ENCODE measurements at places on chromosomes 2 and 18.
A peak's percentile ranks its signal among the peaks of the same experiment; 100 is the strongest.

DNA sequence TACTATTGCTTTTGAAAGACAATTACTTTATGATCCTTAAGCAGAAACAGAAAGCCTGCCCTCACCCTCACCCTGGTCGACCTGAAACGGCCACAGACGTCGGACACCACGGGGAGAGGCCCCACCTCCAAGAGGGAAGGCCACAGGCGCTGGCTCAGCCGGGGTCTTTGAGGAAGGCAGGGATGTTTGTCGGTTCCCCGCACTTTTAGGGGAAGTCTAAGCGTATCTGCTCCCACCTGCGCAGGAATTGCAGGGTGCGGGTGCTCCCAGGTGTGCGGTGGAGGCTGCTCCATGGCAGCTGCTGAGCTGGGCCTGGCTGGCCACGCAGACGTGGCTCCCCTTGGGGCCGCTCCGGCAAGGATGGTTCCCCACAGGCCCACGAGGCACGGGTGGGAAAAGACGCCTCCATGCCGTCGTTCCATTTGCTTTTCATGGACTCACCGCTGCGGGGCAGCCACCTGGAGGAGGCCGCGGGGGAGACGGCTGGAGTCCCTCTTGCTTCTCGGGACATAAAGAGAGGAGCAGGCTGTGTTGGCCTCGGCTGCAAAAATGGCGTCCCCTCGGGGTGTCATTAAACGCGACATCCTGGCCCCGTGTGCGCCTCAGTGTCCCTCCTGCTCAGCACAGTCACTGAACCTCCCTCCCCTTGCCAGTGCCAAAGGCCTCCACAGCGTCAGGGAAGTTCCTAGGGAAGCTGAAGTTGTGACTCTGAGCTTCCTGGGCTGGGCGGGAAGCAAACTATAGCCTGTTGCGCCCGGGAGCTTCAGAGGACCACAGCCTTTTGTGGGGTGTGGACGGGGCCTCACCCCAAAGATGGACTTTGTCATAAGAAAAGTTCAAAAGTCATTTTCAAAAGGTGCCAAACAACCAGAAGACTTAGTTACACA is 63.4 kb downstream of the NFATC1 start:
- no peak for DNase-seq

DNA sequence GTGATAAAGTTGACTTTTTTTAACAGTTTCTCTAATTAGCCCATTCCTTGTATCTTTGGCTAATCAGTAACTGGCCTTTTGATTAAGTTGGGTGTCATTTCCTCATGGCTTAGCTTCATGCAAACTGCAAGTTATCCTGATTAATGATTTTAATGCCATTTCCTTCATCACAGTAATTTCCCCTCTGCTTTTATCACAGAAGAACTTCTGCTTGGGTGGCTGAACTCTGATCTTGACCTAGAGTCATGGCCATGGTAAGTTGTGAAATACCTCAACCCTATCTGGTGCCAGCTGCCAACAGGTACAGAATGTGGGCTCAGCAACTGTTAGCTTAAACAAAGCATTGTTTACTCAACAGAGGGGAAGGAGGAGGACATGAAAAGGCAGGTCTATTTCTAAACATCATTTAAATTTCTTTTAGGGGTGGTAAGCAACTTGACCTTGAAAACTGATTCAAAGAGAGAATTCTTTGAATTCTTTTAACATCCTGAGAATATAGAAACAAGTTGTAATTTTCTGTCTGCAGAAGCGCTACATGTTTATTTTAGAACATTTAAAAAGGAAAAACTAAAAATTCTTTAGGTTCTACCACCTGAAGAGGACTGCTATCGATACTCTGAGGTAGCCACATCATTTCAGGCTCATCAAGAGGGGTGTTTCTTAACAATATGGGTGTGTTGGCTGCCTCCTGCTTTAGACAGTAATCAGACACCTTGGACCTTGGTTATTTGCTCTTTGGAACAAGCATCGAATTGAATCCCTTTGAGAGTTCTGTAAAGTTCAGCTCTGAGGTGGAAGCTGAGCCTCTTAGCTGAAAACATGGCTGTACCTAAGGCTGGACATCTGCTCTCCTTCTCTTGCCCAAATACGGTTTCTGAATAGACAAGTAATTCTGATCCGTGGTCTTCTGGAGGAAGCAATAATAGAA is 39.7 kb downstream of the ANXA4 start:
- DNase-seq: no peak

GRCh38 chr18:75407468-75408437 is 19.8 kb downstream of the SMIM21 start:
- DNase-seq: no peak

- DNase-seq: peak; percentile 75
Measured at GRCh38 chr2:11692966-11693521, 23.0 kb upstream of the NTSR2 start.

GRCh38 chr2:235508371-235509160 is 14.7 kb downstream of the AGAP1 start:
- DNase-seq: no peak

- no peak for DNase-seq
Measured at GRCh38 chr2:54672590-54673456, 50.6 kb upstream of the EML6 start.

- peak; percentile 51 for DNase-seq
Measured at GRCh38 chr2:241870611-241871537, 1.3 kb downstream of the RTP5 start.

DNA sequence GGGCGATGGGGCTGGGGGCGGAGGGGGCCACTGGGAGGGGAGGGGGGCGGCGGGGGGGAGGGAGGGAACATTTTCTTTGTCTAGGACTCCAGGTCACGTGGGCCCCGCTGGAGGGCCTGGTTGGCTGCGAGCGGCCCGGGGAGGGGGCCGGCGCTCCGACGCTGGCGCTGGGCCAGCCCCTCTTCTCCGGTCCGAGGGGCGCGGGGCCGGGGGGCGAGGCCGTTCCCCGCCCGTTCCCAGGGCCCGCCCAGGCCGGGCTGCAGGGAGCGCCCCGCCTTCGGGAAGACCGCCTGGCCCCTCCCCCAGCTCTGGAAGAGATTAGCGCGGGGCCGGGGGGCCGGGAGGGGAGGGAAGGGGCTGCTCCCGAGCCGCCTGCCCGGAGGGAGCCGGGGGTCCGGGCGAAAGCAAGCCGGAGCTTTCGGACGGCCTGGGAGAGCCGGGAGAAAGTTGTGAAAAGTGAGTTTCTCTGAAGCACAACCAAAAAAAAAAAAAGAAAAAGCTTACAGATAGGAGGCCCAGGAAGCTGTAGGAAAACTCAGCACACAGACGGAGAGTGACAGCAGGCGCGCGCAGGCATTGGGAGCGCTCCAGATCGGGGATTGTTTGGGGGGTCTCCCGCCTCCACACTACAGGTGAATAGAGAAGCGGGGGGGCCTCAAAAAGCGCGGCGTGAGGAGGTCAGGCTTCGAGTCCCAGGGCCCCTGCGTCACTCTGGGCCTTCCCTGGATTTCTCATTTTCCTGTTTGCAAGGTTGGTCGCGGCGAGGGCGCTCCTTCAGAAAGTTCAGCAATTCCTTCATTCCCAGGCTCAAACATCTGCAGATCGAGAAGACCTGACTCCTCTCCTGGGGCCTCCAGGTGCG is 84.1 kb upstream of the POMC start:
- DNase-seq: peak; percentile 47

DNA sequence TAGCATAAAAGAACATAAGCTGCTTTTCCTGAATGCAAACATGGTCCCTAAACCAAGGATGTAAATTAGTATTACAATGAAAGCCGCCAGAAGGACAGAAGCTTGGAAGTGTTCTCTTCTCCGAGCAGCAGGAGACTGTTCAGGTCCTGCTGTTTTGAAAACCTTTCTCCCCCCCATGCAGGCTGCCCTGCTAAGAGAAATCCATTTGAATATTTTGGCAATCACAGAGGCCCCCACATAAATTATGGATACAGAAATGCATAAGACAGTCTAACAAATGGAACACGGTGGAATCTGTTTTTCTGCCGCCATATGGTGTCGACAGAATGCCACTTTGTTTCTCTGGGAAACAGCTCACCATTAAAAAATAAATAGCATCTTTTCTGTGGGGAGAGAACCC is 600.4 kb upstream of the KLHL29 start:
- DNase-seq: no peak

GRCh38 chr2:239201884-239202283 is 198.9 kb downstream of the HDAC4 start:
- DNase-seq: no peak

DNA sequence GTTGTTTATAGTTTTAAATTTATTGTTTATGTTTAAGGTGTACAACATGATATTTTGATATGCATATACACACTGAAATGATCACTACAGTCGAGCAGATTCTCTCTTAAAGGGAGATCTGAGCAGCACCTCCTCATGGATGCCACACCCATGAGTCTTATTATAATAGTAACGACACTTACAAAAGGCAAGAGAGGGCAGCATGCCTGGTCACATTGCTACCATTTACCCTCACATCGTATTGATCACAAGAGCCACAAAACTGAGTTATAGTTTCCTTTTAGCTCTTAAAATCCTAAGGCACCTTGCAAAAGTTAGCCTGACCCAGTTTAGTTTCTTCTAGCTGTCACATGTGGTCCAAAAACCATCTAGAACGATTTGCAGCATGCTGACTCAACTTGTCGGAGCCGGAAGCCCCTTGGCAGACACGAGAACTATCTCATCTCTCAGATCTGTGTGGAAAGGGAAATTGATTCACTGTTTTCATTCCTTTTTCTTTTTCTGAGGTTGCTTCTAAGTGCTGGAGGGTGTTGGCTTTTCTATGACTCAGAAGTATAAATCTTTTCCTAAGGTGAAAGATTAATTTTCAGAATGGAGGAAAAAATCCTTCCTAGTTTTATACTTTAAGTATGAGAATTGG is 85.3 kb downstream of the CDC42EP3 start:
- peak; percentile 96 for DNase-seq

- DNase-seq: no peak
Measured at GRCh38 chr2:100865816-100866460, 46.0 kb downstream of the NPAS2 start.

DNA sequence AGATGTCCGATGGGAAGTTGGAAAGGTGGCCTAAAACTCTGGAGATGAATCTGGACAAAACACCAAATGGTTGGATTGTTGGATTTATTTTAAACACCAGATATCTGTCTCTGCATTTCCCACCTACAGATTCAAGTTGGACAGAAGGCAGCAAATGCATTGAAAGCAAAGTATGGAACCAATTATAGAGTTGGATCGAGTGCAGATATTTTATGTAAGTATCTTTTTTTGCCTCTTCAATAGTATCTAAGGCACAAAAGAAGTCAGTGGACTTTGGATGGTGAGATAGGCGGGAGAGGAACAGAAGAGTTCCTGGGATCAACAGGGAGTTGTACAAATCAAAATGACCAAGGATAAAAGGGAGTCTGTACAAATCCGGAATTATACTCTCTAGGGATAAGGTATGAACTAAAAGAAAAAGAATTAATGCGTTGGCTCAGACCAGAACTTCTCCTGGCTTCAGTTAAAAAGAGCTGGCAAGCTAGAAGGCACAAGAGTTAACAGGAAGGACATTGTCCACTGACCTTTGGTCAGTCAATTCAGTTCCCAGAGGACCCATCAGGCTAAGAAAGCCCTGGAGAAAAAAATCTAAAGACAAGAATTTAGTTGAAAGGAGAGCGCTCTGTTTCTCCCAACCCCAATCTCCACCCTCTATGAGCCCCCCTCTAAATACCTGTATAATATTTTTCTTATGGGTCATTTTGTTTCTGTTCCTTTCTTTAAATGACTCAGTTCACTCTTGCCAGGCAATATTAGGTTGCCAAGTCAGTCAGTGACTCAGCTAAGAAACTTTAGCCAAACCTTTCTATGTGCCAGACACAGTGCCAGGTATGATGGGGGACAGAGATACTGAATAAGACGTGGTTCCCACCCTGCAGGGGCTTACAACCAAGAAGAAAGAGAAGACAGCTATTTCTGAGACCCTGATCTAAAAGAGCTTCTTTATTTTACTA is 29.1 kb downstream of the CPO start:
- DNase-seq: no peak

- no peak for DNase-seq
Measured at GRCh38 chr18:13269521-13270011, 51.0 kb downstream of the LDLRAD4 start.

- no peak for DNase-seq
Measured at GRCh38 chr18:10128921-10129501, 215.2 kb downstream of the VAPA start.
